Endodermal cell (in vitro differentiated cells): ENCODE measurements at places on chromosomes 11 and 22. TPM values are rescaled to one million over a fixed set of nuclear protein-coding genes. Genes with fewer than 3 reads are reported as not detected.
A peak's percentile ranks its signal among the peaks of the same experiment; 100 is the strongest.

GRCh38 chr11:92632495-92632894 is 337.0 kb upstream of the MTNR1B start:
- DNase-seq = peak; percentile 49

DNA sequence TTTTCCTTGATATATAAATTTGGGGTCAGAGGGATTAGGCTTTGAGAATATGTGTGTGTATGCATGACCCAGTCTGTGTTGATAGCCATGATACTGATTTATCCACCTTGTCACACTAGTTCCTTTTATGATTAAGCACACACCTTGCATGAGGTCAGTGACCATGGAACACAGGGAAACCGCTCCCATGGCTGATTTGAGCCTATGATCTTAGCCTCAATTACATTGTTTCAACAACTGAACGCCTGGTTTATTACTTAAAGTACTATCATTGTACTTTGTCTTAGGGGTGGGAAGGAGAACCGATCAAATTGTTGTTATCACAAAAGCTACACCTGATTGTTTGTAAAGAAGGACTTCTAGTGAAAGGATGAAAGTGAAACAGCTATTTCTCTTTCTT is 70.7 kb downstream of the ARFGAP2 start:
- DNase-seq = no peak

- peak; percentile 76 for DNase-seq
Observed at GRCh38 chr11:130001461-130002351, 929 bp downstream of the PRDM10 start.

Gene HTR3A
- total RNA-seq = not detected in 3 replicates

DNA sequence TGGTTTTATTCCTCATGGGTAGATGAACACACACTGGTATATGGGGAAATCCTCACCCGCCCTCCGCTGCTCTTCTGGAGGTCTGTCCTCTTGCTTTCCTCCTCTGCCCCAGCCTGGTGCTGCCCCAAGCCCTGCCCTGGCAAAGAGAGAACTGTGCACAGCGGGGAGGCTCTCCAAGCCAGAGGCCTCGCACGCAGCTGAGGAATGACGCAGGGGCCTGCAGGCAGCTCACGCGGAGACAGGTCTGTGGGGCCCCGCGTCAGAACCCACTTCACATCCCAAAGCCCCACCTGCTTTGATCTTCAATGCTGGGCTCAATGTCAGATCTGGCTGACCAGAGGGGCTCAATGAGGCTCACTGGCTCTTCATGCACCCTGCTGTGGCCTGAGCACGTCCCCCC is 10.0 kb downstream of the GATD1 start:
- no peak for DNase-seq

Gene VWCE
- total RNA-seq = 8.8 and 13.3 TPM in 2 replicates

Gene TRIM51
- not detected in 2 replicates for total RNA-seq

Gene PGAP2
- total RNA-seq = 33.8 and 38.5 TPM in 2 replicates

Gene ZC3H7B
- total RNA-seq = 54.1 to 81.0 TPM (median 74.2 TPM) in 3 replicates

Gene HPX
- total RNA-seq = 1.9 to 5.0 TPM (median 3.9 TPM) in 3 replicates

DNA sequence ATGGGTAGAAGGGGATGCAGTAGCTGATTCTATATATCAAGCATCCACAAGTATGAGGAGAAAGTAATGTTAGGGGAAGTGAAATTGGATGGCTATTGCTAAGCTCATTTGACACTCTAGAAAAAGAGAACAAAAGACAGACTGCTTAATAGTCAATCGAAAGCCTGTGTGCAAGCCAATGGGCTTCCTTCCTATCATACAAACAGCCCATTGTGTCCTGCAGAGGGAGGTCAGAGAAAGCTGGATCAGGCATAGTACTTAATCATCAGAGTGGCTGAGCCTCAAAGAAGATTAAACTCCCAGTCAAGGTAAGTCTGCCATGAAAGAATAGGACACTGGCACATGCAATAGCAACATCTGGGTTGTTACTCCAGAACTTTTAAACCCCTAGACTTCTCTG is 50.9 kb upstream of the PGR start:
- DNase-seq = no peak

DNA sequence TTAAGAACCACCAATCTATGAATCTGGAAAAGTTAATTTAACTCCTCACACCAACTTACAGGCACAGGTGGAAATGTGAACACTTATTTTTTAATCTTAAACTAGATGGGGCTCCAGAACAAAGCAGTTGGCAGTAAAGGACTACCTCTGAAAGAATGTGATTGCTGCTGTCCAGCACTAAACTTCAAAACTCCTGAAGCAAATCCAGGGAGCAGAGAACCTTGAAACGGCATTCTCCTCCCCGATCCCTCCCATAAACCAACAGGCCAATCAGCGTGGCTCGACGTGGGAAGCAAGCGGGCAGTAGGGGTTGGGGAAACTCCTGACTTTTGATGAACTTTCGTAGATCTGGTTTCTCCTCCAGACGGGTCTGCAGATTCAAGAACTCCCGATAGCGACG is 5.0 kb downstream of the SNX19 start:
- no peak for DNase-seq

GRCh38 chr11:107623183-107623582 is 32.2 kb downstream of the ELMOD1 start:
- no peak for DNase-seq

- DNase-seq = no peak
Observed at GRCh38 chr11:1569251-1569780, 2.8 kb downstream of the DUSP8 start.

DNA sequence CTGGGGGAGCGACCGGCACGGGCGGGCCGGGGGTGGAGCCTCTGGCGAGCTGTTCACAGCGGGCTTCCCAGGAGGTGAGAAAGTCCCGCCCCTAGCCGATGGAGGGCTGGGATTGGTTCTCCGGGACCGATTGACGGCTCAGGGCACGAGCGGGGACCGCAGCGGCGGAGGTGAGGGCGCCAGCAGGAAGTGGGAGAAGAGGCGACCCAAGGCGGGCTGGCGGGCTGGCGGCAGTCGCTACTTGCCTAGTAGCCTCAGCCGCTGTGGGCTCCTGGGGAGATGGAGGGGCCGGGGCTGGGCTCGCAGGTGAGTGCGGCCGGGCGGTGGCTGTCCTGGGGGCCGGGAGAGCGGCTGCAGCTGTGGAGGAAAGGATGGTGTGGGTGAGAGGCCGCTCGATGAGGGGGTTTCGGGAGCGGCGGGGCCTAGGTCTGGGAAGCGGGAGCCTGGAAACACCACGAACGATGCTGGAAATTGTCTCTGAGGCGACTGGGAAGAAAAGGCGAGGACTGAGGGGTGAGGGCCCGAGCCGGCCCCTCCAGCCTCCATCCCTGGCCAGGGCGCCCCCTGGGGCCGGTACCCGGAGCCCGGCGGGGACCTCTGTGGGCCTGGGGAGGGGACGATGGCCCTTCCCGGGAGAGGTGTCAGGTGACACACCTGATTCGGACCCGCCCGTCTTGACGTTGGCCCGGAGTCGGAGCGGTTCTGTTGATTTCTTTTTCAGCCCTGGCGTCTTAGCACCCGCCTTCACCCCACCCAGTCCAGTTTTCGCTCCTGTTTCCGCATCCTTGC is at the start of gene ZDHHC13:
Gene ZDHHC13, plus strand, starts transcription at position 198 of the 789 bp plus-strand sequence. Its CDS starts 82 bp downstream, at position 280.
- DNase-seq = peak; percentile 99

- DNase-seq = peak; percentile 25
Observed at GRCh38 chr11:74672956-74673692, 58.1 kb downstream of the CHRDL2 start.

GRCh38 chr11:70805971-70806370 is 407.6 kb downstream of the CTTN start:
- no peak for DNase-seq

DNA sequence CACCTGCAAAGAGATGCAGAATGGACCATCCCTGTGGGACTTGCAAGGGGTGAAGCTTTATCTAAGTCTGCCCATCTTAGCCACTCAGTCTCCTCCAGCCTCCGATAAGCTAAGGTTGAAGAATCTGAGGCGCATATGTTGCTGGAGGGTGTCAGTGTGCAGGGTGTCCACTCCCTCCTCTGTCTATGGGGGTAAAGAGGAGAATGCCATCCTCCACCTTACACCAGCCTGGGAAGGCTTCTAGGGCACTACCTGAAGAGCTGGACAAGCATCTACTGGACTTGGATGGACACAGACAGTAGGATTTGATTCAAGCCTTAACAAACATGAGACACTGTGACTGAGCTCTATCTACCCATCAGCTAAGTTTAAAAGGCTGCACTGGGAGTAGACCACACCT is 46.5 kb downstream of the TMEM123 start:
- no peak for DNase-seq

DNA sequence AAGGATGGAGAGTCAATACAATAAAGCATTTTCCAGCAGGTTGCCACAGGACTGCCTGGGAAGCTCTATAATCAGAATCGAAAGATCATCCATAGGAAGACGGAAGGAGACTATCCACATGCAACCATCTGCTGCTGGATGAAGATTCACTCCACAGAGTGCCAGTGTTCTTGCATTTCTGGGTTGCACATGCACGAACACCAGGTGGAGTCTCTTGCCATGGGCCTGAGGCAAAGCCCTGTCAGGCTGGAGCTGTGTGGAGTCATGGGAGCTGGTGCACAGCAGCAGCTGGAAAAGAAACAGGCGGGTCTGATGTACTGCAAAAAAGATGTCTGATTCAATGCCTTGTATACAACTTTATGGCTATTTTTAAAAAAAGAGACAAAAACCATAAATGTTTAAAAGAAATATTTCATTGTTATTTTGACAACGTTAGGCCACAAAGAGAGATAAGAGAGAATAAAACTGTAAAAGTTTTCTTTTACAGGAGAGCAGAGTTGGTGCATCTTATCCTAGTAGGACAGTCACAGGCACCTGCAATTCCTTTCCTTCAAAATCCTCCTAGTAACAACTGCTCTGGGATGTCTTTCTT is 12.9 kb upstream of the FAT3 start:
- peak; percentile 75 for DNase-seq

DNA sequence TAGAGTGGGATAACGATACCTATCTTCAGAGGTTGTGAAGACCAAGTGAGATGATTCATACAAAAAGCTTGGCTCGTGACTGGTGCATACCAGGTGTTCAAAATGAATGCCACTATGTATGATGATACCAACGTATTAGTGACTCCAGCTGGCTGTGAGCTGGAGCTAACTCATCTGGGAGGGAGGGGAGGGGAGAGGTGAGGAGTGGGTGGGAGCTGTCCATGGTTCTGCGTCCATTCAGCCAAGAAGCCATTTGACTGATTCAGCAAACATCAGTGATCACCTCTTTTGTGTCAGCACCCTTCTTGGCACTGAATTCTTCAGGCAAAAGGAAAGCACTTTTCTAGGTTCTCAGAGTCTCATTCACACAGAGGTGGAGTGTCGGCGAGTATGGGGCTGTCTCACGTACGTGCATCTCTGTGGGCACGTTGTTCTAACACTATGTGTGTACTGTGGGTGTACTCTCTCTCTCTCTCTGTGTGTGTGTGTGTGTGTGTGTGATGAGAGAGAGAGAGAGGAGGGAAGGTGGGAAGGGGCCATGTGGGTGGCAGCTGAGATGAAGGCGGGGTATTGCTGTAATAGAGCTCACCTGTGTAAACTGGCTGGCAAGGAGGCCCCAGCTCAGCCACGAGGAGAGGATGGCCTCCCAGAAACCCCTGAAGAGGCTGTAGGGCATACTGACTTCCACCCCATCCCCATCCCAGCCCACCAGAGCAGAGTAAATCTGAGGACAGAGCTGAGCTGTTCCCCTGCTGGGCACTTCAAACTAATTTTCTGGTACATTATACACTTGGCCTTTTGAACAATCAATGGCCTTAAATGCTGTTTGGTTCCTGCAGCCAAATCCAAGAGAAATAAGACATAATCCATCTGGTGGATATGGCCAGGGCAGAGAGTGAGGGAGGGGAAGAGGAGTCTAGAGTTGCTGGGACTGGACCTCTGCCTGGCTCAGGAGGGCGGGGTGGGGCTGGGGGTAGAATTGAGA is 96.1 kb upstream of the THY1 start:
- DNase-seq = peak; percentile 92

DNA sequence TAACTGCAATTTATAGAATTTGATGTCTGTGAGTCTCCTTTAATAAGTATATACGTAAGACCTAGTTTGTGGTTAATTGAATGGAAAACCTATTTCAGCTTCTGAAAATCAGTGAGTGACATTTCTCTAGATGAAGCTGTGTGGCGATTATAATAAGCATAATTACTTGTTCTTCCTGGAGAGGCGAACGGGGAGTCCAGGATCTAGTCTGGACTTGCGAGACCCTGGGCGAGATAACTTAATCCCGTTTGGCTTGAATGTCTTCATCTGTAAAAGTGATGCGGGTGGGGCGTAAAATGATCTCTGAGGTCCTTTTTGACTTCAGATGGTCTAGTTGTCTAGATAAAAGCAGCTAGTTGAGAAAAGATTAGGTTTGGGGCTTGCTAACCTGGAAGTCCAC is 1.1 kb downstream of the PRRG4 start:
- DNase-seq = no peak

DNA sequence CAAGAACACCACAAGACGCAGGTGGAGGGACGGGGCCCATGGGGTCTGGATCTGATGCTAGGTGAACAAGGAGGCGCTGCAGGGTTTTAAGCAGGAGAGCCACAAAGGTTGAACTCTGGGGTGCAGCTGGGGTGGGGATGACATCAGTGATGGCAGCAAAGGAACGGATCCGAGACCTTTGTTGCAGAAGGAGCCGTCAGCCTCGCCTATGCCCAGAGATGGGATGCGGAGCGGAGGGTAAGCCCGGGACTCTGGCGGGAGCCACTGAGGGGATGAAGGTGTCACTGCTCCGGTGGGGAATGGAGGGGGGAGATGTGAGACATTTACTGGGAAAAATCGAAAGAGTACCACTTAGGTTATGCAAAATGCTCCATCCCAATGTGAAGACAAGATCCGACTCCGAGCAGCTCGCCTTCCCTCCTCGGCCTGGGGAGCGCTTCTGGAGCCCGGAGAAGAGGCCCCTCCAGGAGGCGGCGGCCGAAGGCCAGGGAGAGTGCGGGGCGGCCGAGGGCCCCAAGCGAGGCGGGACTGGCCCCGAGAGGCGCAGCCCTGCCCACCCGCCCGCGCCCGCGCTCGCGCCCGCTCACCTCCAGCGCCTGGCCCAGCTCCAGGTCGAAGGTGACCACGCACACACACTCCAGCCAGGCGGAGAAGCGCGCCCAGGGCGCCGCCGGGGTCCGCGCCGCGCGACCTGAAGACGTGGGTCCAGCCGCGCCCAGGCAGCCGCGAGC is 422 bp downstream of the DENND6B start:
- peak; percentile 58 for DNase-seq

Gene C22orf42
- total RNA-seq = 0.18 and 0.20 TPM in 2 replicates

DNA sequence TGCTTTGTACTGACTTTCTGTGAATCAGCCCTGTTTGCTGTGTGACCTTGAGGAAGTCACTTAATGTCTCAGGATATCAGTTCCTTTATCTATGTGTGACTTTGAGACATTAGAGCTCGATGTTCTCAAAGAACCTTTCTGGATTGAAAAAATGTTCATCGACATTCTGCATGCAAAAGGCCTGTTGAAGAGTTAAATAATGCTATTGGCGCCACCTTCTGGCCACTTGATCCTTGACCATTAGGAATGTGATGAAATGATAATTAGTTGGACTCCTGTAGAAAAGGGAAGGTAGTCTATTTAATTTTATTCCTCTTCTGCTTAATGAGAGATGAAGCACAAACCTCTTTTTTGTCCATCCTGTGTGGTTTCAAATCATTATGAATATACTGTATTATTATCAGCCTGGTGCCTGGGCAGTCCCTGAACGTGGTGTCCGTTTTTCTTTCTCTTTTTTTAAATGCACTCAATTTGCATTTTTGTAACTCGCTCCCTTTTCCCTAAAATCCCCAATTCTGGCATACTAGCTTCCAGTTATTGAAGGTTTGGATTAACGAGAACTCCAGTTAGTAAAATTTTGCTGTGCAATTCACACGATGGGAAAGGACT is 20.7 kb downstream of the ELF5 start:
- peak; percentile 83 for DNase-seq
